GDM1 (cell line): ENCODE measurements at places on chromosomes 3 and 15.

GRCh38 chr3:38163117-38163840 is 2.1 kb upstream of the OXSR1 start:
- peak; percentile 10 for DNase-seq

DNA sequence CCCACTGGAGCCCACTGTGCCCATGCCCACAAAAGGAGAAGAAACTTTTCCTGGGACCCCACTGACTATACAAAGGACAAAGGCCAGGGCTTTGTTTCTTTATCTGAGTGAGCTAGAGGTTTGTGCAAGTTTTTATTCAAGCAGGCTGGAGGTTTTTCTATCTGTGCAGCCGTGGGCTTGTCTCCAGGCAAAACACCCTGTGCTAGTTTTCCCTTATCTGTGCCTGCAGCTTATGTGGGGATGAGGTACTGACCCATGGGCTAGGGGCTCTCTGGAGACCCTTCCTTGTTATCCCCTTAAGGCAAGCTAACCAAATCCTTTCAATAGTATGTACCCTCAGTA is 545.5 kb downstream of the ZPLD1 start:
- DNase-seq = no peak

GRCh38 chr3:135131290-135131689 is 336.2 kb downstream of the EPHB1 start:
- no peak for DNase-seq

GRCh38 chr3:171744158-171744741 is 66.0 kb downstream of the PLD1 start:
- DNase-seq = no peak

- DNase-seq = no peak
These were observed 150.8 kb upstream of the KCNMB2 start for GRCh38 chr3:178385280-178385952.
